ENCODE measurements at places on chromosomes 5 and 9.

GRCh38 chr9:31996331-31996730, 388.1 kb upstream of the ACO1 start:
- no peak for DNase-seq

DNA sequence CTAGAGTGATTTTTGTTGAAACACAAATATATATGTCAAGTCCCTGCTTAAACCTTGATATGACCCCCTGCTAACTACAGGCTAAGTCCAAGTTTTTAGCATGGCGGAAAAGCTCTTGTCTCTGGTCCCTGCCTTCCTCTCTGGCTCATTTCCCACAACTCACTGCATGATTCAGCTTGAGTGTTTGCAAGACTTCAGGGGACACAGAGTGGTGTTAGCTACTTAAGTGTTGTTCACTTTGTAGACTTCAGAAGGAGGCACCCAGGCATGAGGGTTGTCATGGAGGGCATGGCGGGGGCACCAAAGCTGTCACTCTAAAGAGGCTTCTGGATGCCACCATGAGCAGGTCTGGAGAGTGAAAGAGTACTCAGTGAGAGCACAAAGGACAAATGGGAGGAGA, 362.4 kb upstream of the ACTBL2 start:
- DNase-seq = no peak

DNA sequence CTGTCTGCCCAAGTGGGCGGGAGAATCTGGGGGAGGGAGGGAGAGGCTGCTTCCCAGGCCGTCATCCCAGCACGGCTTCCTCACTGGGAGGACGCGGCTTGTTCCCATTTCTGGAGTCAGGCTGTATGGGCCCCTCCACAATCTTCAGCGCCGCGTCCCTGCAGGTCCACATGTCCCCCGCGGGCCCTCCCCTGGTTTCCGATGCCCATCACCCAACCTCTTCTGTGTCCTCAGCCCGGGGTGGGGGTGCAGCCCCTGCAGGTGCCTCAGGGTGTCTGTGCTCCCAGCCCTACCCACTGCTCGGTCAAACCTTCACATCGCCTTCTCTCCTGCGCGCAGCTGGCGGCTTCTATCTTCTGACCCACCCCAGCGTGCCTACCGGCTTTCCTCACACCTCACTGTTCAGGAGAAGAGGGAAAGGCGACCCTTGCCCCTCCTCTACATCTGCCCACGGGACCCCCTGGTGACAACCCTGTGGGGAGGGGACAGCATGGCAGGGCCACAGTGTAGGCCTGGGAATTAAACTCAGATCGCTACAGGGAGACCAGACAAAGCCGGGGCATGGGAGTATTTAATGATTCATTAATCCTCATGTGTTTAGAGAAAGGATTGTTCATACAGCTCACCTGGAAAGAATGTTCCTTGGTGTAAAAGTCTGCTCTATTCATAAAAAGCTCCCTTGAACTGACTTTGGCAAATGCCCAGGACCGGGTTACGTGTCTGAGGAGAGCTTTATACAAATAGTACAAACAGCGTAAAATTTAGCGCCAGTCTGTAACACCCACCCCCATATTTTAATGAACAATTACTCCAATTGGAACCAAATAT, 145.1 kb downstream of the IRX1 start:
- DNase-seq = no peak

DNA sequence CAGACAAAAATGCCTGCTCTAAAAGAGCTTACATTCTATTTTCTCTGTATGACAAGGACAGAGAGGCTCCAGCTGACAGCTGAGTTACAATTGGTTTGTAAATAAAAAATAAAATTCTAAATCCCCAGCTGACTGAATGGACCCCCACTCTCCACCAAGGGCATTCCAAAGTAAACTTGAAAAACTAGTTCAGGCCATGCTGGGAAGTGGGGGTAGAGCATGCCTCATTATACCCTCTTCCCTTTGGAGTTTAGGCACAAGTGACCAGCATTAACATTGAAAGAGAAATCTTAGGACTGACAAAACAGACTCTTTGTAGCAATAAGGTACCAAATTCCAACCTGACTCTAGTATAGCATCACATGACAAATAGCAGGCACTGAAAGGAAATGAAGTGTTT, 31.0 kb downstream of the KIF4B start:
- no peak for DNase-seq

GRCh38 chr5:132147663-132148062, 74.1 kb downstream of the CSF2 start:
- DNase-seq = no peak

GRCh38 chr9:132531195-132531594, 51.2 kb upstream of the BARHL1 start:
- DNase-seq = no peak

GRCh38 chr9:98075332-98075805, 18.8 kb downstream of the NANS start:
- DNase-seq = peak; percentile 97

GRCh38 chr9:93667627-93668026, 91.2 kb downstream of the PHF2 start:
- no peak for DNase-seq
